AG04449 (cell line): ENCODE measurements at places on chromosomes 3 and 15.
A peak's percentile ranks its signal among the peaks of the same experiment; 100 is the strongest.

DNA sequence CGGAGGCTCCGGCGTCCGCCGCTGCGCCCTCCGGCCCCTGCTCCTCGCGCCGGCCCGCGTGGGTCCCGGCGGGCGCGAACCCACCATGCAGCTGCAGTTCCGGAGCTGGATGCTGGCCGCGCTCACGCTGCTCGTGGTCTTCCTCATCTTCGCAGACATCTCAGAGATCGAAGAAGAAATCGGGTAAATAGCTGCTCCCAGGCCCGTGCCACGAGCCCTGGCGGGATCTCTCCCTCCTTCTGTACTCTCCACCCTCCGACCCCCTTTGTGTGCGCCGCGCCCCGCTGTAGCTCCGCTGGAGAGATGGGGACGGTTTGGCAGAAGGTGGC, 263 bp downstream of the ST8SIA2 start:
- DNase-seq = no peak

GRCh38 chr3:16402451-16402850, 111.0 kb downstream of the RFTN1 start:
- DNase-seq = no peak

DNA sequence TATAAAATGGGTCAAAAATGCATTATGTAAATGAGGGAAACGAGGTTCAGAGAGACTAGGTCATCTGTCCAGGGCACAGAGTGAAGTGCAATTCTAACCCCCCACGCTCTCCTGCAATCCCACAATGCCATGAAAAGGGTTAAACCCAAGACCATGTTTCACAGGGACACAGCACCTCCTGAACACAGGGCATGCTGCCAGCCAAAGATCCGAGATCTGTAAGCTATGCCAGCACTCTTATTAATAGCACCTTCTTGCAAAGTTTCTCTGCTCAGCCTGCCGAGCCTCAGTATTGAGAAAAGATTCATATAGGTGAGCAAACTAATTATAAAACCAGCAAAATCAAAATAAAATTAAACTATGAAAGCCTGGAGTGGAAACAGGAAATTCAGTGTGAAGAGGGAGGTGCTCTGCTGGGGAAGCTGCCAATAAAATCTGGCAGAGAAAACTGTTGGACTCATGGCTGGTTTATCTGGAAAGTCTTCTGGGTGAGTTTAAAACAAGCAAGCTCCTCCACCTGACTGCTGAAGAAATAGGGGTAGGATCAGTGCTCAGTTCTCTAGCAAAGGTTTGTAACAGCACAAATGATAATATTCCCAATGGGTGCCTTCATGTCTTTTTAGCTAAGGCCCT, 50.3 kb downstream of the LRIG1 start:
- no peak for DNase-seq

DNA sequence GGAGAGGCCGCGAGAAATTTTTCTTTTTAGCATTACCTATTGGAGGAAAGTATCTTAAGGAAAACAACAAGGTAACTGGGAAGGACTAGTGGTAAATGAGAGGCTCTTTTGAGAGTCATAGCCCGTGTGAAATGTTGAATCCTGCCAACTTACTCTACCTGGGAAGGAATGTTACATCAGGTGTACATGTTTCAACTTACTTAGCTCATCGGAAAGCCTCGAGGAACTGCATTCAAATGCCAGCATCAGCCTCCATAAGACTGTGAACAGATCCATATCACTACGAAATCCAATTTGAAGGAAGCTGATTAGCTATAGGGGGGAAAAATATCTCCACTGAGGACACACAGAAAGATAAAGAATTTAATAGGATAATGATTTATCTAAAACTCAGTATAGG, 72.3 kb upstream of the PDZRN3 start:
- no peak for DNase-seq

GRCh38 chr3:49470714-49471420, 800 bp downstream of the DAG1 start:
- no peak for DNase-seq

DNA sequence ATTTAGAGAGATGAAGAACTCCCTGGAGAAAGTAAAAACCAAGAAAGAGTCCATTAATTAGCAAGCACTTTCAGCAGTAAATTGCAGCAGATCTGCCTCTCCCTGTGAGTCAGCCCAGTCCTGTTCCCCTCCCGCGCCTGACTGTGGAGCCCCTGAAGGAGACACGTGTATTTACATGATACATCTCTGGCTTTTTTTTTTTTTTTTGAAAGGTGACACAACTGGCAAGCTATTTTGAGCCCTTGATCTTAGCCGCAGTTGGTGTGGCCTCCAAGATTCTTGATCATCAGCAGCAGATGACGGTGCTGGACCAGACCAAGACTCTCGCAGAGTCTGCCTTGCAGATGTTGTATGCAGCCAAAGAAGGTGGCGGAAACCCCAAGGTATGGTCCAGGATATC, 271.8 kb upstream of the TPM1 start:
- DNase-seq = peak; percentile 70

- DNase-seq = no peak
These were observed 38.1 kb downstream of the OXNAD1 start for GRCh38 chr3:16303037-16303575.

DNA sequence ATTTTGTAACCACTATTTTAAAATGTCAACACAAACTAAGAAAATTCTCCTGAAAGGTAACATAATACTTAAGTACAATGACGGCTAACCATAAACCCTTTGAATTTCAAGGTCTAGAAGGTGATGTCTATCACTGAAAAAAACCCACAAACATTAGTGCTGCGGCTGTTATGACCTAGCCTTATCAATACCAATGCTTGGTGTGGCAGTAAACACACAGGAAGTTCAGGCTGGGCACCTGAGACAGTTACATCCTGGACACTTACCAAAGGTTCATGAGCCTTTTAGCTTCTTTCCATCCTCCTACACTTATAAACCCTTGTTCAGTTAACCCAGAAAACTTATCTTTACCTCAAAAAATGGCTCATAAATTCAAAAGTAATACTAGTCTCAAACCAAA, 5.8 kb downstream of the HSPBAP1 start:
- DNase-seq = no peak

DNA sequence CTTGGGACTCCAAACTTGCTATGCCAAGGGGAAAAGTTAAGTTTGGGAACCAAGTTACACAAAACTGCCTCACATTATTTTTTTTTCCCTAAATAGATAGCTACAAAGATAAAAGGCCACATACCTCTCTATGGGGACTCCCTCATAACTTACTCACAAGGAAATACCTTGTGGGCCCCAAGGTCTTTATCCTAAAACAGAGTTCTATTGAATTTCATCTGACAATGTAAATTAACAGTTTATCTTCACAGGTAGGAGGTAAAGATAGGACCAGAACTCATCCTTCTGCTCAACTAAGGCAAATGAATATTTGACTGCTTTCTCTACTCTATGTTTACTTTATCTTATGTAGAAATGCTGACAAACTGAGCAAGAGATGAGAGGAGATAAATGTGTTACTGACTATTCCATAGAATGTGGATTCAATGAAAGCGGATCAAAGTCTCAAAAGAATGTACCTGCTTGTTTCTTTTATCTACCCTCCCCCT, 1278.0 kb downstream of the OTOL1 start:
- DNase-seq = no peak

DNA sequence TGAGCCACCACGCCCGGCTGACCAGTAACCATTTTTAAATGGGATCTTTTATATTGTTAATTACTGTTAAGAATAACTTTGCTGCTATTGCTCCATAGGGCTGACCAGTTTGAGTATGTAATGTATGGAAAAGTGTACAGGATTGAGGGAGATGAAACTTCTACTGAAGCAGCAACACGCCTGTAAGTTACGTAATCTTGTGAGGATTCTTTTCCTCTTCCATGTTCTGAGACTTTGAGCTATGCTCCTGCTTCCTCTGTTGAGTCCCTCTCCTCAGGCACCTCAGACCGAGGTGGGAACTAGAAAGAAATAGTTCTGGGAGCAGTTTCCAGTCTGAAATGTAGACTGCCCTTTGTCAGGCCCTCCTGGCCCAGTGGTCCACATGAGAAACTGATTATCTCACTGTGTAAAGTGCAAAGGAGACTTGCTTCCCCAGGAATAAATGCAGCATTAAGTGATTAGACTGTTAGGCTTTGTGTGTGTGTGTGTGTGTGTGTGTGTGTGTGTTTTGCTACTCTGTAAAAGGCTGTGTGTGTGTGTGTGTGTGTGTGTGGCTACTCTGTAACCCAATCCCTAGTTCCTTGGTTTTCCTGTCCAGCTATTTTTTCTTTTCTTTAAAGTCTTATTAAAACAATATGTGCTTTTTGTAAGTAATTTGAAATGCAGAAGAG, 5.2 kb downstream of the POLR2H start:
- no peak for DNase-seq

- DNase-seq = no peak
These were observed 43.7 kb downstream of the MAGI1 start for GRCh38 chr3:65995030-65995429.

GRCh38 chr15:20356444-20356910, 185.1 kb downstream of the GOLGA6L6 start:
- DNase-seq = no peak

DNA sequence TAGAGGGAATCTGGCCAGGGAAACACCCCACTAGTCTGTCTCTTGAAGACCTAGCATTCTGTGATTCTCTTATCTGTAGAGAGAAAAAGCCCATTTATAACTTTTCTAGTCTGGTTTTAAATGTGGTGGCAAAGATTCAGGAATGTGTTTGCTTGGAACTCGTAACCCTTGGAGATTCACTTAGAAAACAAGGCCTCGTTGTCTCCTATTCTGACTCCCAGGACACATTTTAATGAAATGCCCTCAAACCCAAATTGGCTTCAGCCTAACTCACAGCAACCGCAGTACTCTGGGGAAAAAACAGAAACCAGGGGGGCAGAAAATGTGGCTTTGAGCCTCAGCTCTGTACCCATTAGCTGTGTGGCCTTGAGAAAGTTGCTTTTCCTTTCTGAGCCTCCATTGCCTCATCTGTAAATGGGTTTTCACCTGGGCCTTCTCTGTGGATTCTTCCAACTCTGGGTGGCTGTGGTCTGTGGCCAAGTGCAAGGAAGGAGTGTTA, 36.5 kb downstream of the RPLP1 start:
- DNase-seq = no peak
